ENCODE measurements at places on chromosomes 1 and 21. TPM values are rescaled to one million over a fixed set of nuclear protein-coding genes. Genes with fewer than 3 reads are reported as not detected.

C1orf185 gene
- total RNA-seq = not detected

FMO2 gene
- not detected for total RNA-seq

BLACAT1 gene
- total RNA-seq = 0.03 TPM

TLR5 gene
- 0.05 TPM for total RNA-seq

PTGFR gene
- total RNA-seq = not detected

RAB42 gene
- 2.7 TPM for total RNA-seq
